Frontal cortex (tissue), 4 donors: ENCODE measurements at places on chromosomes 16 and 17. TPM values are rescaled to one million over a fixed set of nuclear protein-coding genes. Genes with fewer than 3 reads are reported as not detected.

- DNase-seq: peak; percentile 59
These were observed 10.9 kb upstream of the GINS2 start for GRCh38 chr16:85699628-85700027.

- no peak for DNase-seq
These were observed 11.3 kb downstream of the HS3ST3A1 start for GRCh38 chr17:13590441-13590840.

- DNase-seq: no peak
These were observed 3.3 kb downstream of the KCNH4 start for GRCh38 chr17:42177684-42178083.

DNA sequence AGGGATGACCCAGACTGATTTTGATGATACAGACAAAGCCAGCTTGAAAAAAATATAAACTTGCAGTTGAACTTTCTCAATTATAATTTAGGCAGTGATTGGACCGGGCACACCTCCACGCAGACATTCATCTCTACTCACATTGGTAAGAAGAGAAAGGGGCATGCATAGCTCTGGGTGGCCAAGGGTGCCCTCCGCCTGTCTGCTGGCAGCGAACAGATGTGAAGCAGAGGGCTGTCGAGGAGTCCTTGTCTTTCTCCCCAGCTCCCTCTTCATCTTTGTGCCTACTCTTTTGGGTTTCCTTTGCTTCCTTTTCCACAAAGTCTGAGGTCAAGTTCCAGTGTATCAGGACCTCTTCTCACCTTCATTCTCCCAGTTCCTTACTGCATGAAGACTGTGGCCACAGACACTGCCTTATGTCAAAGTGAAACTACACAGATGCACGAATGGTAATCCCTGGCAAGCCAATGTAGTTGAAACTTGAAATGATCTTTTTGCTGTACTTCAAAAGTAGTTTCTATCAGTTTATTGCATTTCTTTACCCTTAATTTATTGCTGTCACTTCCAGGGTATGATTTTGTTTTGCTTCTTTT, 343.7 kb upstream of the SOX9 start:
- no peak for DNase-seq

The GDPD3 gene
- total RNA-seq: 1.2 TPM

The CA7 gene
- total RNA-seq: not detected

The CHTF18 gene
- total RNA-seq: 9.8 TPM

The SOST gene
- not detected for total RNA-seq

The KRT33B gene
- not detected for total RNA-seq
